Effector CD8-positive, alpha-beta T cell (primary cell): ENCODE measurements at places on chromosomes 7 and 10.

DNA sequence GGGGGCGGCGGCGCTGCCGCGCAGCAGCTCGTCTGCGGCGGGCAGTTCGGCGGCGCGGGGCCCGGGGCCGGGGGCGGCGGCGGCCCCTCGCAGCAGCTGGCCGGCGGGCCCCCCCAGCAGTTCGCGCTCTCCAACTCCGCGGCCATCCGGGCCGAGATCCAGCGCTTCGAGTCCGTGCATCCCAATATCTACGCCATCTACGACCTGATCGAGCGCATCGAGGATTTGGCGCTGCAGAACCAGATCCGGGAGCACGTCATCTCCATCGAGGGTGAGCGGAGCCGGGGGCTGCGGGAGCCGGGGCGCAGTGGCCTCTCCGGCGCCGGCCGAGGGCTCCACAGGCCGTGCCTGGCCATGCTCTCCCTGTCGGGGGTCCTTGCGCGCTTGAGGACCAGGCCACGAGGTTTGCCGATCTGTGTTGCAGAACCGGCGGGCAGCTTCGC, 548 bp downstream of the AGAP3 start:
- DNase-seq, result no peak

- no peak for DNase-seq
Measured at GRCh38 chr7:36746347-36746746, 22.1 kb upstream of the AOAH start.

GRCh38 chr7:74343281-74344131, 54.3 kb downstream of the CLIP2 start:
- no peak for DNase-seq

- DNase-seq, result no peak
Measured at GRCh38 chr7:21345361-21345760, 82.5 kb upstream of the SP4 start.

- no peak for DNase-seq
Measured at GRCh38 chr7:24425664-24426063, 141.7 kb downstream of the NPY start.

GRCh38 chr10:62587011-62587410, 212.8 kb downstream of the ZNF365 start:
- DNase-seq, result no peak

- no peak for DNase-seq
Measured at GRCh38 chr7:21028186-21028585, 241.5 kb upstream of the SP8 start.

- DNase-seq, result no peak
Measured at GRCh38 chr10:1003884-1004670, 15.8 kb downstream of the GTPBP4 start.

- DNase-seq, result no peak
Measured at GRCh38 chr7:131322061-131322460, 5.6 kb upstream of the MKLN1 start.

- DNase-seq, result no peak
Measured at GRCh38 chr10:131961777-131962662, 19.7 kb downstream of the BNIP3 start.

DNA sequence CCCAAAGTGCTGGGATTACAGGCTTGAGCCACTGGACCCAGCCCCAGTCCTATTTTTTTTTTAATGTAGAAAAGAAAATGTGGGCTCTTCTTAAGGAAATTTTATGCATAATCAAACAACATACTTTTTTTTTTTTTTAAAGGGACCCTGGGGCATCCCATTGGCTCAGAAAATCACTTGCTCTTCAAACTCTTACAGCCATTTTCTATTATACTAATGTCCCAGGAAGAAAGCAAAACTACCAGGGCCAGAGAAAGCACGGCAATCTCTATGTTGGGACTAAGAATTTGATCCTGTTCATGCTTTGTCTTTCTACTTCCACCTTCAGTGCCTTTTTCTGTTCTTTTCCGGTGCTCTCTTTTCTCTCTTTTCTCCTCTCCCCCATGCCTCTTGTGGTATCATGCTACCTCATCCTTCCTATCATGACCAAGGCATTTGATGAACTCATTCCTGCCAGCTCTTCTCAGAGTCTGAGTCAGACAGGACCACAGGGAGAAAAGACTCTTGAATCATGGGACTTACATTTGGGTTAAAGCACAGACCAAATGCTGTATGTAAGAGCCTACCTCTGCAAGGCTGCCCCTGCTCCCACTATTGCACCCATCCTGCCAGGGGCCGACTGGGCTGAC, 76.4 kb upstream of the CCNY start:
- no peak for DNase-seq

DNA sequence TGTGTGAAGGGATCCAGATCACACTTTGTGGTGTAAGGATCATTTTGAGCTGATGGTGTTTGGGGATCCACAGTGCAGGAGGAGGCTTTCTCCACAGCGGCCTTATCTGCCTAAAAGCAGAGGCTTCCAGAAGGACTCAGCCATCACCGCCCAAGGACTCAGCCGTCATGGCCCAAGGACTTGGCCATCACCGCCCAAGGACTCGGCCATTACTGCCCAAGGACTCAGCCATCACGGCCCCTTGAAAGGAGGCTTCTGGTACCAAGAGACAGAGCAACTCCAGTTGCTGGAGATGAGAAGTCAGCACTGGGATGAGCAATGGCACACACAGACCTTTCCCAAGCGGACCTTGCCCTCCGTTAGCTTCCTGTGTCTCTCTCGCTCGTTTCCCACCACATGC, 6.0 kb upstream of the CFAP46 start:
- no peak for DNase-seq

DNA sequence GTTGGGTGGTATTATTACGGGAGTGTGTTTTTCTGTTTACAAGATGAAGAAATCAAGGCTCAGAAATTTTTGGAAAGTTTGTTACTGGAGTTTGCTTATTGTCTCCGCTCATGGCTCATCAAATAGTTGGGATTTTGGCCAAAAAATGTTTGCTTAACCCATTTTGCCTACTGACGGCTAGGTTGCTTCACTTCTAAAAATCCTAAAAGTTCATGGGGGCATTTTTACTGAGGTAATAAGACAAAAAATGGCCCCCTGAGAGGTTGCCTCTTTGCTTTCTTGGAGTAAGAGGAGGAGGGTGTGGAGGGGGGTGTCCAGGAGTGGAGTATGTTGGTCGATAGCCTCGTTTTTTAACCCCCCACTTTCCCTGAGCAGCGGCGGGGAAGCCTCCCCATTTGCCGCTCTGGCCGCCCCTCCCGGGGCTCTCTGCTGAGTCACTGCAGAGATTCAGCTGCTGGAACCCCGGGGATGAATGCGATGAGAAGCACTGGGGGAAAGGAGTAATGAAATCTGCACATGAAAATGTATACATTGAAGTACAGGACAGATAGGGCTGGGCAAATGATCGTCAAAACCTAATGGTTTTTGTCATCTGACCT, 1.5 kb downstream of the MEST start:
- no peak for DNase-seq

DNA sequence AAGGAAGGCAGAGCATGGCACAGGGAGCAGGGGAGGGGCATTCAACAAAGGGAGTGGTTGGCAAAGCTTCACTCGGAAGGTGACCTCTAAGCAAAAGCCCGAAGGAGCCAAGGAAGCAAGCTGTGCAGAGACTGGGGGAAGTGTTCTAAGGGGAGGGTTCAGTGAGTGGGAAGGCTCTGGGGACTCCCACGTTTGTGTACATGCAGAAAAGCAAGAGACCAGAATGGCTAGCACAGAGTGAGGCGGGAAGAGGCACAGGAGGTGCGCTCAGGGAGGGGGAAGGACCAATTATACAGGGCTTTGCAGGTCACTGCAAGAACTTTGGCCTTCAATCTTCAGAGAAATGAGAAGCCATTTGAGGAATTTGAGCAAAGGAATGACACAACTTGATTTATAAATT, 7.4 kb downstream of the ARHGAP21 start:
- DNase-seq, result no peak

- no peak for DNase-seq
Measured at GRCh38 chr7:139695588-139695987, 82.2 kb downstream of the HIPK2 start.

DNA sequence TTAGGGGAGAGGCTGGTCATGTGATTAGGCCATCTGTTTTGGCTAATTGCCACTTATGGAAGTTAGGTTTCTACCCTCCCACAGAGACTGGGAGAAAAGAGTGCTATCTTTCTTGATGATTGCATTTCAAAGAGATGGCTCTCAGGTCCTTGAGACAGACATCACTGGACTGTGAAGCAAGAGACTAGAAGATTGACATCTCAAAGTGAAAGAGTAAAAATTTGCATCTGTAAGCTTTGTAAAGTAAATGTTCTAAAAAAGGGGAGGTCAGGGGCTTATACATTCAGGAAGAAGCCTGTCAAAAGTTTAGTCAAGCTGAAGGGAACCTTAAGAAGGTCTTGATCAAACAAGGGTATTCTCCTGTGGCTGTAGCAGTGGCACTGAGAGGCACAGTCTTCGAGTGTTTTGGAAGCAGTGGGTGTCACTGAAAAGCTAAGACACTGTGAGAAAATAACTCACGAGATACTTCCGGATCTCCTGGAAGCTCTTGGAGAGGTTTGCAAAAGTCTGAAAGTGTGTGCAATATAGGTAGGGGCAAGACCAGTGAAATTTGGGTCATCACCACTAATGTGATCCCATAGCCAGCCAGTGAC, 342.1 kb downstream of the PHF14 start:
- DNase-seq, result no peak

DNA sequence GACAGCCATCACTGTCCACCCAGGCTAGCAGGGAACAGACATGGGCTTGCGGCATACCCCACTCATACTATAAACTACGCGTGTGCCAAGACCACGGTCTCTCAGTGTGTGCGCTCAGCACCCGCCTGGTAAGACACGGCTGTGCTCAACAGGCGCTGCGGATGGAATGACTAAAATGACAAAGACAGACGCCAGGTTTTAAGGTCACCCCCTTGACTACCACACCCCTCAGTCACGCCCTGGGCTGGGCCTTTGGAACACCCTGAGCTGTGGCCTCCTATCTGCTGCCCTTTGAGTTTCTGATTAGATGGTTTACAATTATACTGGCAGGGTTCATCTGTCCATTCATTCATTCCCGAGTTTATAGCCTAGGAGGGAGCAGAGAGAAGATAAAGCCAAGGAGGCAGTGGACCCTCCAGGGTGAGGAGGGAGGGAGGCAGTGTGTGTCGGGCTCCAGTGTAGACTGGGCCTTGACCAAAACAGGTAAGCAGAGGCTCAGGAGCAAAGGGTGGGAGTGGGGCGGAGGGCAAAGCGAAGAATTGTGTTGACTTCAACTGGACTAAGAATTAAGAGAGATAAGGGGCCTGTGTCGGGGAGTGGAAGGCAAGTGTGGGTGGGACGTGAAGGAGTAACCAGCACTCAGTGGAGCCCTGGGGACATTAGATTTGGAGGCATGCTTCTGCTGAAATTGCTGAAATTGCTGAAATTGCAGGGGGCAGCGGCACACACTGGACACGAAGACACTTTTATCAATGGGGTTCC, 35.0 kb downstream of the TNS3 start:
- DNase-seq, result no peak
